Spinal cord (tissue), 10 donors: ENCODE measurements at places on chromosomes 1 and 21.
A peak's percentile ranks its signal among the peaks of the same experiment; 100 is the strongest.

DNA sequence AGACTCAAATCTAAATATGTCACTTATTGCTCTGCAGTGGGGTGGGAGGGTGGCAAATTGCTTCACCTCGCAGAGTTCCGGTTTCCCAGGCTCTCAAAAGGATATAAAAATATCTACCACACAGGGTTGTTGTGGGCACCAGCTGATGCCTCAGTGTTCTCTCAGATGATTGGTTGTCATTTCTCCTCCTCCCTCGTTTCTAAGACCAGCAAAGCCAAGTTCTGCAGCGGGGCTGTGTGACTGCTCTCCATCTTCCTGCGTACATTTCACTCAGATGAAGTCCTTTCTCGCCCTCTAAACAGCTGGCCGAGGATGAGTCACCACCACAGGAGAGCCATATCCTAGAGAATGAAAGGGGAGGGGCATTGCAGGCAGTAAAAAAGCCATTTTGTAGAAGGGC lies 35.0 kb upstream of the VWA5B1 start:
- no peak for DNase-seq

DNA sequence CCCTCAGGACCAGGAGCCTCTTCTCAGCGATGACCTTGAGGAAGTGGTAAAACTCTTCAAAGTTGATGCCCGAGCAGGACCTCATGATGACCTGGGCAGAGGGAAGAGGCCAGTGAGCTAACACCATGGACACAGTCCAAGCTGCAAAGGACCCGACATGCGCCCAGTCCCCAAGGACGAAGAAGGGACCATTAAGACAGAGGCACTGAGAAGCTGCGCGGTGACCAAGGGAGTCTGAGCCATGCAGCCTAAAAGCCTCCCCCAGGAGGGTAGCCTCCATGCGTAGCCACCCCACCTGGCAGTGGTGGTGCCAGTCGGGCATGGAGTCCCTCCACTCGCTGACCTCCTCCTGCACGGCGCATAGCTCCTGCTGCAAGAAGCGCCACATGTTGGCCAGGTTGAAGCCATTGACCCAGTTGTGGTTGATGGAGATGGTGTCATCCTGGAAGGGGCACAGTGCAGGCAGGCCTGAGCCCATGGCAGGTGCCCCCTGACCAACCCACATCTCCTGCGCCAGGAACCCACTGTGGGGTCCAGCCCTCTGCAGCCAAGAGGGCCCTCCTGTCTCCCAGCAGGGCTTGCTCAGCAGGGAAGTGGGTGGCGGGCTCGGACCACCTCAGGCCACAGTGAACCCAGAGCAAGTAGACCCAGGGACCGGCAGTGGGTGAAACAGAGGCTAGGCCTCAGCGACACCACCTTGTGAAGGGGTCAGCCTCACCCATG lies 2.4 kb downstream of the JMJD4 start:
- no peak for DNase-seq

GRCh38 chr1:114152508-114153260 lies 985 bp downstream of the SYT6 start:
- DNase-seq, result peak; percentile 76

GRCh38 chr1:206098242-206098919 lies 18.8 kb downstream of the AVPR1B start:
- no peak for DNase-seq

GRCh38 chr1:13965770-13966398 lies 265.9 kb downstream of the PRDM2 start:
- DNase-seq, result peak; percentile 97

DNA sequence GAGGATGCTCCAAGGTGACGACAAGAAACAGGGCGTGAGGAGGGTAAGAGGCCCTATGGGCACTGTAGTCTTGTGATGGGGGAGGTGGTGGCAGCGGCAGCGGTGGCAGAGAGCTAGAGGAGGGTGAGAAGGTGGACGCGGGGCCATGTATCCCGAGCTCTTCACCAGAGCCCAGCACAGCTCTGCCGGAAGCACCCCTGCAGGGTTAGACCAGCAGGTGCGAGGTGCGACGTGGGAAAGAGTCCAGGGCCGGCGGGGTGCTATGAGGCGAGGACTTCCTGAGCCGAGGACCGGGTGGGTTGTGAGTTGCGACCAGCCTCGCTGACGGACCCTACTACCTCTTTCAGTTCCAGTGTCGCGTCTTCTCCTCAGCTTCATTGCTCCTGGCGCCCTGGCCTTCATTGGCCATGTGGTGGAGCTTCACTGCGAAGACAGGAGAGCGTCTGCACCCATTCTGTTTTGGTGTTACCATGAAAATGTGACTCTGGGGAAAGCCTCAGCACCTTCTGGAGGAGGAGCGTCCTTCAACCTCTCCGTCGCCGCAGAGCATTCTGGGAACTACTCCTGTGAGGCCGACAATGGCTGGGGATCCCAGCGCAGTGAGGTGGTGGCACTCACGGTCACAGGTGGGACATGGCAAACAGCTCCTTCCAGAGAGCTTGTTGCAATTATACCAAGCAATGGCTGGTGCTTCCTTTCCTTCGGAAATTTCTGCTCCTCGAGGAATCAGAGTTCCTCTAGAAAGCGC lies 67.9 kb upstream of the KIRREL1 start:
- DNase-seq, result no peak

DNA sequence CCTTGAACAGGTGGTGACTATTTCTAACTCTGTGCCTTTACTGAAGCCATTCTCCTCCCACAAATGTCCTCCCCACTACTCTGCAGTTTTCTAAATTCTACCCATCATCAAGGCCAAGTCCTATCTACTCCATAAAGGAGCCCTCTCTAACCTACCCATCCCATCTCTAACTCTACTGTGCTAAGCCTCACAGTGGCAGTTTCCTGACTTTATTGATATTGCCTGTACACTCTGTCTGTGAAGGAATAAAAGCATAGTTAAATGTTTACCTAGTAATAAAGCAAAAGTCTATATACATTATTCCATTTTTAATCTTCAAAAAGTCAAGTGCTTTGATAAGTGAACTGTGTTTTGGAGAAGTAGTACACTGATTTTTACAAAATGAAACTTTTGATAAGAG lies 178.4 kb upstream of the HMCN1 start:
- DNase-seq, result no peak

GRCh38 chr1:84116558-84116957 lies 27.5 kb upstream of the PRKACB start:
- no peak for DNase-seq

GRCh38 chr1:165047994-165048393 lies 308.5 kb downstream of the LMX1A start:
- no peak for DNase-seq

DNA sequence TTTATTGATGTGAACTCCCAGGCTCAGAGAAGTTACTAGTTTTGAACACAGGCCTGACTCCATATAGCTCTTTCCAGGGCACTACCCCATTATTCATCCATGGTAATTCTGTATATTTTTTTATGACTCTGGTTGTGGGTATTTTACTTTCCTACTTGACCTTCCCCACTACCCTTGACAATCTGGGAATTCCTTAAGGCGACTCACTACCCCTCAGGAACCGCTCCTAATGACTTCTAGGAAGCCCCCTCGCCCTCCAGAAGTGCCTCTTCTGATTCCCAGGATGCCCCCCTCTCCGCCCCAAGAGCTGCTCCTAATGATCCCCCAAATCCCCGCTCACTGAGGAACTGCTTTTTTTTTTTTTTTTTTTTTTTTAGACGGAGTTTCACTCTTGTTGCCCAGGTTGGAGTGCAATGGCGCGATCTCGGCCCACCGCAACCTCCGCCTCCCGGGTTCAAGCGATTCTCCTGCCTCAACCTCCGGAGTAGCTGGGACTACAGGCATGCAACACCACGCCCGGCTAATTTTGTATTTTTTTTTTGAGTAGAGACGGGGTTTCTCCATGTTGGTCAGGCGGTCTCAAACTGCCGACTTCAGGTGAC lies 972 bp upstream of the KDM4A start:
- DNase-seq, result no peak

- DNase-seq, result no peak
These were observed 445.9 kb downstream of the SETD4 start for GRCh38 chr21:35614396-35614921.

DNA sequence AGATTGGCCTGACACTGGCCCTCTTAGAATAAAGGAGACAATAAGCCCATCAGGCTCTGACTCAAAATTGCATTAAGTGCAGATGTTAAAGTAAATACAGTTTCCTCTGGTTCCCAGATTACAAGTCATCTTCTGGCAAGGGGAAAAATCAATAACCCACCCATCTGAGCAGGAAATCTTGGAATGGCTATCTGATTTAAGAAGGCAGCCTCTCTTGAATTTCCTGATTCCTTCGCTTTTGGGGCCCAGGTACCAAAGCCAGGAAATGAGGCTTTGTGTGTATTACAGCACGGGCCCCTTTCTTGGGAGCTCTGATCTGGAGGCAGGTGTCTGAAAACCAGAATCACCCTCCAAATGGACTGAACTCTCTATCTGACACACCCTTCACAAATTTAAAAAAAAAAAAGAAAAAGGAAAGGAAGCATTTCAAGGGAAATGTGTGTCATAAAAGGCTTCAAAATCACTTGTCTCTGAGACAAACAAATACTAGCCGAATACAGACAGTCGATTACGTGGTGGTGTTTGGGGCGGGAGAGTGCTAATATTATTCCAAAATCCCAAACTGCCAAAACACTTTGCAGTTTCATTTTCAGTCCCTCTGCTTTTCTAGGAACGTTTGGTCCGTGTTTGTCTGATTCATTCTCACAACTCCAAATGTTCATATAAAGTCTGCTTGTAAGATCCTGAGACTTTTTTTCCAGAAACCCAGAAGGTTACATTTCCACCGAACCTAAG lies 240.9 kb upstream of the CAMK1G start:
- DNase-seq, result no peak

DNA sequence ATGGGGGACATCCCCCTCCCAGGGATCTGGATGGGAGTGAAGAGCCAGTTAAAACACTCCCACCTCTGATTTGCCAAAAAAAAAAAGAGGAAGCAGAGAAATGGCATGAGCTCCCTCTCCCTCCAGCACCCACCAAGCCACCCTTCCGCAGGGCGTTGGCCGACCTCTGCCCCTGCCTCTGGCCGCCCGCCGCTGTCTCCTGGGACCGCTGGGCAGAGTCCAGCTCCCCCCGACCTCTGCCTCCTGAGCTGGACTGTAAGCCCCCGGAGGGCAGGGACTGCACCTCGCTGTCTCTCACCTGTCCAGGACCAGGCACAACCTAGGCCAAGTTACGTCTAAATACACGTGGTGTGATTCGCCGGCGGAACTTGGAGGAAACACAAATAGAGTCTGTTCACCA lies 174.3 kb downstream of the PRDM16 start:
- DNase-seq, result no peak

DNA sequence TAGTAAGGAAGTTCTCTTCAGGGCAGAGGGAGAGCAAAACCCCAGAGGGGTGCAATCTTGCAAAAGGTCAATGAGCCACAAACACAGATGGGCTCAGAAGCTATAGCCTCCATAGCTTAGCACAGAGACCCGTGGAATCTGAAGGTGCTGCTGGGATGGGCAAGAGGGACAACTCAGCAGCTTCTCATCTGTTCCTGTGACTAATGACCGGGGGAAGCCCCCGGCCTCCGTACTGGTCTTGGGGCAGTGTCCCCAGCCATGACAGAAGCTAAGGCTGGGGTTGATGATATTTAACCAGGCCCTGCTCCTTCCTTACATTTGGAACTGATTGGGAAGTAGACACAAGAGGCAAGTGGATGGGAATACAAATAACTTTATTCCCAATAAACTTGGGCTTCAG lies 19.1 kb downstream of the EXOC8 start:
- DNase-seq, result no peak

DNA sequence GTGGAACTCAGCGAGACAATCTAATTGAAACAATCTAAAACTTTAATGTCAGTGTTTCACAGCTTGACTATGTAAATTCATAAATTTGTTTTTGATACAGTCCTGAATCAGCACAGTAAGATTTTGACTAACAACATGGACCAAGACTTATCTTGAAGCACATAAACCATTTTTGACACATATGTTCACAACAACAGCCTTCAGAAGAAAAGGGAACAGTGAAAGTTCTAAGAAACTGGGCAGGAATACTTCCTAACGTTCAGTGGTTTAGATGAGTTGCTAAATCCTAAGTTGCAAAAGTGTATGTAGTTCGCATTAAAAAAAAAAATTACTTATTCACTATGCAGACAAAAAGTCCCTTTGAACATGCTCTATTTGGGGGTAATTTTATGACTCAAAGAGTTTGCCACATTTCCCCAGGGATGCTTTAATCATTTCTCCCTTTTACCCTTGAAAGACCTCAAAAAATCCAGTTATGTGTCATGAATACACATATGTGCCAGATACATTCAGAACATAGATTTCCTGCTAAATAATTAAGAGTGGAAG lies 120.2 kb downstream of the MRPL39 start:
- no peak for DNase-seq

GRCh38 chr1:18977428-18977827 lies 21.0 kb upstream of the IFFO2 start:
- DNase-seq, result no peak

DNA sequence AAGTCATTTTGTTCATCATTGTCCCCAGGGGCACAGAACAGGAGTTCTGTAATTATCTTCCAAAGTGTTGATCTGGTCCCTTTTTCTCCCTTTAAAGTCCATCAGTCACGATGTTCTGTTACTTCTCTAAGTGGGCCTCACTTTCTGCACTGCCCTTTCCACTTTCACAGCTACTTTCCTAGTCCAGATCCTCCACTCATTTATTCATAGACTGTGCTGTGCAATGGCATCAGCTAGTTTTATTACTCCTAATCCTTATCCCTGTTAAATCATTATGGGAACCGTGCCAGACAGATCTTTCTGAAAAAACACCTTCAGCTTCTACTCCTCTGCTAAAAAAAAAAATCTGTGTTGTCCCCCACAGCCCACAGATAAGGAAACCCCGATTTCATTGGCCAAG lies 64.0 kb upstream of the BCL10 start:
- no peak for DNase-seq

DNA sequence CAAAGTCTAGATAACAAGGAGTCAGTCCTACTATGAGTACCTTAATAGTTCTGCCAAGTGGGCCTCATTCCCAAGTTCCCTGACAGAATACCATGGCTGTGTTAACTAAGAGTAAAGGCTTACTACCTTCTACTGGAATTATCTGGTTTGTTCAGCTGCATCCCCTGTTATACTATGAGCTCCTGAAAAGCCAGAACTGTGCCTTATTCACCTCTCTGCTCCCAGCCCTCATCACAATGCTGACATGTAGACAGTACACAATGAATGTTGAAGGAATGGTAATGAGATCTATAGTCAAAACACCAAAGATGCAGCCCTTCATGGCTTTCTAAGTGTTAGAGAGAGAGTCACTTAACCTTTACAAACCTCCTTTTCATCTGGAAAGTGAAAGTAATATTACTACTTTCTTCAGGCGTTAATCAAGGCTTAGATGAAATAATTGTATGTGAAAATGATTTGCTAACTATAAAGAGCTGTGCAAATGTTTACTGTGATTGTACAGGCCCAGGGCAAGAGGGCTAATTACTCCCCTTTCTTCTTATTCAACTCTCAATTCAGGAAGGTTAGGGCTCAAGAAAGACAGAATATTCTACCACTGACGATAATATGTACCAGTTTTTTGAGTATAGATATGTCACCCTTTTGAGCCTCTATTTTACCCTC lies 70.3 kb upstream of the MROH9 start:
- no peak for DNase-seq
